RPMI7951 (cell line): ENCODE measurements at places on chromosomes 6 and 20.
A peak's percentile ranks its signal among the peaks of the same experiment; 100 is the strongest.

DNA sequence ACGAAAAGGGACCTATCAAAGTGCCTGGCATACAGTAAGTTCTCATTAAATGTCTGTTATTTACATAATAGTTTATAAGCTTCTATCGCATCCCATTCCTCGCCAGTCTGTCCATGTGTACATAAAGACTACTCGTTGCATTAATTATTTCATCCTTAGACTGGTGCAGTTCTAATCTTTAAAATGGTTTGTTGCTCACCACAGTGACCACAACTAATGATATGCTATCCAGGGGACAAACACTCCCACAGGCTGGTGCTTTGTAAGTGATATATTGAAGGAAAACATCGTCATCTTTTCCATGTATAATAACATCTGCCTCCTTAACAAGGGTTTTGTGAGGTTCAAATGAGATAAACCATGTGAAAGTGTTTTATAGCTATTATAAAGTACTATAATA lies 39.0 kb upstream of the HBS1L start:
- no peak for DNase-seq

DNA sequence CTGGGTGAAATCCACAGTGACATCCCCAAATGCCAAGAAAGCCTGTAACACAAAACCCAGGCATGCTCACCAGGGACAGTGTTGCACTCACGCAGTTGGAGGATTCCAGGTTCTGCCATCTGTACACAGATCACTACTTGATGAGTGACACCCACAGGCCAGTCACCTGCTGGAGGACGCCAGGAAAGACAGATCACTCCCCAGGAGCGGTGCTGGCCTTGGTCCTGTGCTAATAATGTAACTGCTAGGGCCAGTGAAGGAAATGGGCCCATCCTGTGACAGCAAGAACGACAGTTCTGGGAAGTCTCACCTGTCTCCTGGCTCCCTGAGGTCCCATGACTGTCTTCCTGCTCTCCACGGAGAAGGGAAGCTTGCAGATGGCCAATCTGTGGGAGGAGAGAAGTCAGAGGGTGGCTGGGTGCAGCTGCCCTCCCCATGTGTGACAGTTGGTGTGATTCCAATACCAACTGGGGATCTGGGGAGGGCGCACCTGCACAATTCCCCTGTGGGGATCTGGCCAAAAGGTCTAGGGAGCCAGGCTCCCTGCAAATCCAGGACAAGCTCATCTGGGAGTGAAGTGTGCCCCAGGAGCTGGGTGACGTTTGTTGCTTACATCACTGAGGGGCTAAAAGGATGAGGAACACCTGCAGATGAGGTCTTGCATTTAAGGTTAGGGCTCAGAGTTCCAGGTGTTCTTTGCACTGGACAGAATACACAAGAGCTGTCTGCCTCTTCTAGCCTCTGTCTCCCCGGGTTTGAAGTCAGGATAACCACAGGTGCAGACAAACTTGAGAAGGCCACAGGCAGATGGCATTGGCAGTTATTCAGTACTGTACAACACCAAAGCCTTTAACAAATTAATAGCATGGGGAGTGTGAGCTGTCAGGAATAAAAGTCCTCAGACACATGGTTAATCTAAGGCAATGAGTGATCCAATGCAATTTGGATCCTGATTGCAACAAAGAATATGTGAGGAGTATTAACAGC lies 10.3 kb downstream of the ZNF337 start:
- DNase-seq: no peak

- DNase-seq: peak; percentile 45
Observed at GRCh38 chr20:36070451-36070850, 84.1 kb upstream of the EPB41L1 start.

- no peak for DNase-seq
Observed at GRCh38 chr20:47273591-47274235, 82.8 kb downstream of the ZMYND8 start.

DNA sequence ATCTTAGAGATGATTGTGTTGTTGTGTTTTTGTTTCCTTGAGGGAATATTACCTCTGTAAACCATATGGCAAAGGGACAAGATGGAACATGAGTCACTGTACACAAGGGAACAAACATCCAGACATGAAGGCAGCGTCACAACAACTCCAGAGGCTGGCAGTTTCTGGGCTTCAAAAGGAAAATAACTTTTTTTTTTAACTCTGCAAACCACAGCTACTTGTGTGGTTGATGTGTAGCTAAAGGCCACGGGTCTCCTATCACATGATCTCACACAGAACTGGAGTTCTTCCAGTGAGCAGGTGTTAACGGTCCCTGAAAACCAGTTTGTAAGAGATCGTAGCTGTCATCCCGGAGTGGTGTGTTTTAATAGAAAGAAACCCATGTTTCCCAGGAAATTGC lies 33.2 kb upstream of the HBS1L start:
- DNase-seq: peak; percentile 37

DNA sequence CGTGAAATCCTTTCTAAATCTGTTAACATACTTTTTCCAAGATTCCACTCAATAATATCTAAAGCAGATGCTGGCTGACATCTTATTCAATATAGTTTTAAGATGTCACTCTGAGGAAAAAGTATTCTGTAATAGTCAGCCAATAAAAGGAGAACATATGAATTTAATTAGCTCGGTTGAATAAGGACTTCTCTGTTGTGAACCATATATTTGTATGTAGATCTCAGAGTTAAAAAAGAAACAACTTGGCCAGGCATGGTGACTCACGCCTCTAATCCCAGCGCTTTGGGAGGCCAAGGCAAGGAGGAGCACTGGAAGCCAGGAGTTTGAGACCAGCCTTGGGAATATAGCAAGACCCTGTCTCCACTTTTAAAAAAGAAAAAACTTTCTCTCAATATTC lies 7.4 kb upstream of the CD24 start:
- peak; percentile 28 for DNase-seq

- peak; percentile 68 for DNase-seq
Observed at GRCh38 chr6:132443206-132443605, 41.9 kb upstream of the MOXD1 start.

- peak; percentile 69 for DNase-seq
Observed at GRCh38 chr20:48035961-48036731, 250.9 kb upstream of the SULF2 start.

GRCh38 chr20:8216375-8217200 lies 84.5 kb downstream of the PLCB1 start:
- DNase-seq: no peak

- no peak for DNase-seq
Observed at GRCh38 chr6:89434954-89435353, 2.0 kb downstream of the ANKRD6 start.

DNA sequence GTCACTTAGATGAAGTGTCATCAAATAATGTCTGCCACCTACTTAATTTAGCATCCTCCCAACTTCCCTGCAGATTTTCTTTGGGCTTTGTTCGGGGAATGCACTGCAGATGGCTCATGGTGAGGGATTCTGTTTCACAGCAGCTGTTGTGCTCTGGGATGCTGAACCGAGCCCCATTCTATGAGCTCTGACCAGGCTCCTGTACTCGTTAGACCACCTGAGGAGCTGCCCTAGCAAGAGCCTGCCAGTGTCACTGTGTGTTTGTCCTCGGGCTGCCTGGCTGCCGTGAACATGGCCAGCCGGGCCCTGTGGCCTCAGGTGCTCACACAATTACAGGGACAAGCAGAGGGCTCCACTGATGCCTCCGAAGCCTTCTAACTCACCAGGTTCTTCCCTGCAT lies 238.8 kb upstream of the ECI2 start:
- no peak for DNase-seq

GRCh38 chr6:39314273-39314795 lies at the start of gene KCNK17:
TSS of gene KCNK17 (minus strand) at chr6:39314419. CDS start at chr6:39314320, 99 bp downstream.
- DNase-seq: no peak

- no peak for DNase-seq
Observed at GRCh38 chr20:25251558-25251957, 3.7 kb downstream of the PYGB start.

DNA sequence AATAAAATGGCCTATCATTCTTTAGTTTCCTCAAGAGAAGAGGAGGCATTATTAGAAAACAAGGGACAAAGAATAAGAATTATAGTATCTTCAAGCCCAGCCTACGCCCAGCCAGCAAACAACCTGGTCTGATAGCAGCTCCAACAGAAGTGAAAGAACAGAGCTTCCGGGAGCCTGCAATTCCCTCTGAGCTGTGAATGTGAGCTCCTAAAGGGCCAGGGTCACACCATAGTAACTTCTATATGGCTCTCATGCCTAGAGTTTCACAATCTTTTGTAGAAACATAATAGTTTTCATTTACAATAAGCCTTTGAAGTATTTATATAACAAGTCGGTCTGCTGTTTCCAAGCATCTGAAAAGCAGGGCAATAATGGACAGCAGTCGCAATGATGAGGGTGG lies 116.5 kb downstream of the SMLR1 start:
- no peak for DNase-seq

DNA sequence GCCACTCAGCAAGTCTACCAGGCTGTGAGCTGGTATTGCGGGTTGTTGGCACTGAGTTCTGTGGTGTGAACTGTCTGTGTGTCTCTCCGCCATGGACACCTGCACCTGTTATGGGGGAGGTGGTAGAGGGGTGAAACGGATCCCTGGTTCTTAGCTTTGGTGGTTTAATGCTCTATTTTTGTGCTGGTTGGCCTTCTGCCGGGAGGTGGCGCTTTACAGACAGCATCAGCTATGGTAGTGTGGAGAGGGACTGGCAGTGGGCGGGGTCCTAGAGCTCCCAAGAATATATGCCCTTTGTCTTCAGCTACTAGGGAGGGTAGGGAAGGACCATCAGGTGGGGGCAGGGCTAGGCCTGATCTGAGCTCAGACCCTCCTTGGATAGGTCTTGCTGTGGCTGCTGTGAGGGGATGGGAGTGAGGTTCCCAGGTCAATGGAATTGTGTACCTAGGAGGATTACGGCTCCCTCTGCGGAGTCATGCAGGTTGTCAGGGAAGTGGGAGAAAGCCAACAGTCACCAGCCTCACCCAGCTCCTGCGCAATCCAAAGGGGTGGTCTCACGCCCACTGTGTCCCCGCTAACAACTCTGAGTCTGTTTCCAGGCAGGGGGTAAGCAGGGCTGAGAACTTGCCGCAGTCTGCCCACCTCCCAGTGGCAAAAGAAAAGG lies 154.3 kb downstream of the CCDC170 start:
- no peak for DNase-seq

- DNase-seq: no peak
Observed at GRCh38 chr20:11324990-11325389, 592.7 kb upstream of the BTBD3 start.

GRCh38 chr6:152226119-152226518 lies 411.0 kb downstream of the SYNE1 start:
- no peak for DNase-seq

GRCh38 chr20:13158369-13158768 lies 62.7 kb upstream of the ISM1 start:
- no peak for DNase-seq

DNA sequence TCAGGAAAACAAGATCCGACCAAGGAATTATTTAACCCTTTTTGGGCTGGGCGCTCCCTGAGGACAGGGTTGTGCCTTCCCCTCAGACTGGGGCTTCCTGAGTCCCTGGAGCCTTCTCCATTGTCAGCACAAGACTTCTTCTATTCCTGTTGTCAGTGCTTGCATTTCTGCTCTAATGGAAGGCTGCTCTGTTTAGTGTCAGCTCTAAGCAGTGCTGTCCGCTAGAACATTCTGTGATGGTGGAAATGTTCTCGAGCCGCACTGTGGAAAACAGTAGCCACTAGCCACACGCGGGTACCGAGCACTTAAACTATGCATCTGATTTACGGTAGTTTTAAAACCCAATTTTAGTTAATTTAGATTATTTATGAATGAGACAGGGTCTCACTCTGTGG lies 64.0 kb downstream of the VEGFA start:
- no peak for DNase-seq

DNA sequence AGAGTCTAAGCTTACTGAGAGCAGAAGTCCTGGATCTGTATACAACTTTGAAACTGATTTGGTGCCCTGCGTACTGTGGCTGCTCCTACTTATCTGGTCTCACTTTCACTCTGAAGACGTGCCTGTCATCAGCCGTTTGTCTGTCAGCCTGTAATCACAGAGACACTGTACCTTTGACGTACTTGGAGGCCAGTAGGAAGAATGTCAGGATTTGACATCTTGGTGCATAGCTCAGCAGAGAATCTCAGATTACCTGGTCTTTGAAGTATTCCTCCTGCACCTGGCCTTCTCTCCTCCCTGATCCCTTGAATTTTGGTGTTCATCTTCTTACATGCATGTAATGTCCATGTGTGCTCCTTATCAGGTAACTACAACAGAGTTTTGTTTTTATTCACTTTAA lies 37.7 kb downstream of the DSE start:
- no peak for DNase-seq

DNA sequence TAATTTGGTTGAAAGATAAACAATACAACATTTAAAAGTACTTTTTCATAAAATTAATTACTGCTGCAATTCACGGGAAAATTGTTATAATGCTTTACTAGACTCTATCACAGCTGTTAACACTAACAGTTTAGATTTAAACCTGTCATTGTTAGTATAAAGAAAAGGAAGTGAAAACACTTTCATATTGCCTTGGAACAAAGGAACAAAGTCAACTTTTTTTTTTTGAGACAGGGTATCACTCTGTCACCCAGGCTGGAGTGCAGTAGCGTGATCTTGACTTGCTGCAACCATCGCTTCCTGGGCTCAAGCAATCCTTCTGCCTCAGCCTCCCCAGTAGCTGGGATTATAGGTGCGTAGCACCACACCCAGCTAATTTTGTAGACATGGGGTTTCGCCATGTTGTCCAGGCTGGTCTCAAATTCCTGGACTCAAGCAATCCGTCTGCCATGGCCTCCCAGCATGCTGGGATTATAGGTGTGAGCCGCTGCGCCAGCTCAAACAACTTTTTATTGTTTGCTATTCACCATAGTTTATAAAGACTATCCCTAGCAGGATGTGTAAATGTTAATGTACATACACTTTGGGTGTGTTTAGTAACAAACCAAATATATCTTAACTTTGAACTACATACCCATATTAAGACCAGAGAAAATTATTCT lies 22.1 kb downstream of the SLC35A1 start:
- no peak for DNase-seq

DNA sequence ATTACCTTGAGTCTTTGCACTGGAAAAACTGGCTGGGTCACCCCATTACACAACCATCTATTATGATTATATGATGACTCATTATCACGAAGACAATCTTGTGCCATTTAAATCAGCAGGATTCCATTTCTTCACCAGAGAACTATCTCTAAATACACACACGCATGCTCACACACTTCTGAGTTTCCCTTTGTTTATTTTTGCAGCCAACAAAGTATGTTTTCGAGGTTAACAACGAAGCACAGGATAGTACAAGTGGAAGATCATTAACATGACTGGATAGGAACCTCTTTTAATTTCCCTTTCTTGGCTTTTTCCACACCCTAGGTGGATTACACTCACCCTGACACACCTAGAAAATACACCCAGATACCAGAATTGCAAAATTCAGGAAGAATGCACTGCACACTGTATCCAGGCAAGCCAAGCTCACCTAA lies 18.9 kb downstream of the PERP start:
- peak; percentile 72 for DNase-seq

DNA sequence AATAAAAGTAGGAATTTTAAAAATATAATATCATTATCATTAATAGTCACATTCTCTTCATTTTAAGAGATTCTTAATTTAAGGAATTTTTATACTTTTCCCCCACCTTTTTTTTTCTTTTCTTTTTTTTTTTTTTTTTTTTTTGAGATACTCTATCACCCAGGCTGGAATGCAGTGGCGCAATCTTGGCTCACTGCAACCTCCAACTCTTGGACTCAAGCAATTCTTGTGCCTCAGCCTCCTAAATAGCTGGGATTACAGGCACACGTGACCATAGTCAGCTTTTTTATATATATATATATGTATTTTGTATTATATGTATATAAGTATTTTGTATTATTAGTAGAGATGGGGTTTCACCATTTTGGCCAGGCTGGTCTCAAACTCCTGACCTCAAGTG lies 457.7 kb downstream of the CDKAL1 start:
- no peak for DNase-seq

GRCh38 chr6:82361631-82362030 lies 2.0 kb upstream of the TPBG start:
- no peak for DNase-seq
